ENCODE measurements at places on chromosomes 7 and 10.

DNA sequence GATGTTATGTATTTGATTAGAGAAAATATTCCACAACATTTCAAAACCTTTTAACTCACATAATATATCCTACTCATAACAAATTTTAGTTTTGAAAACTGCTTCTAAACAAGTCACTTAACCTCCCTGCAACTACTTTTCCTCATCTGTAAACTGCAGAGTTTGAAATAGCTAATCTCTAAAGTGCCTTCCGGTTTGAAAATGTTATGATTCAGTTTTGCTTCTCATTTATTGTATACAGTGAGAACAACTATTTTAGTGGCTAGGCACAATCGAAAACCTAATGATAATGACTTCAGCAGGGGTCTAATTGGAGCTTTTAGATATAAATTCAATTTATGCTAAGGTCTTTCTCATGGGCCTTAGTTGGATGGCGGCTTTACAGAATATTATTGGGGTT is 30.7 kb upstream of the TEX47 start:
- DNase-seq, result no peak

DNA sequence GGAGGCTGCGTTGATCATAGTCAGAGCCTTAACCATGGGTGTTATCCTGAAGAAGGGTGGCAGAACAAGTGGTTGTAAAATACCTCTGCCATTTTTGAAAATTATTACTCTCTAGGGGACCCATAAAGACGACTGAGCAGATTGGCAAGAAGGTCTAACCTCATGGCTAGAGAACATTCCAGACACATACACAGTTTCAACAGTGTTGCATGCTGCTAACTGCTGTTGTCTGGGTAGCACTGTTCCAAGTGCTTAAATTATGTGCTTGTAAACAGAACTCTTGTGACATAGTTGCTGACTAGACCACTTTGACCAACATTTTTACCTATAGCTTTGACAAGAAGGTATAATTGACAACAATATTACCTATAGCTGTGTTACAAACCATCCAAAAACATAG is 46.1 kb upstream of the FOXP2 start:
- no peak for DNase-seq

GRCh38 chr10:44193166-44193565 is 191.7 kb downstream of the CXCL12 start:
- no peak for DNase-seq

DNA sequence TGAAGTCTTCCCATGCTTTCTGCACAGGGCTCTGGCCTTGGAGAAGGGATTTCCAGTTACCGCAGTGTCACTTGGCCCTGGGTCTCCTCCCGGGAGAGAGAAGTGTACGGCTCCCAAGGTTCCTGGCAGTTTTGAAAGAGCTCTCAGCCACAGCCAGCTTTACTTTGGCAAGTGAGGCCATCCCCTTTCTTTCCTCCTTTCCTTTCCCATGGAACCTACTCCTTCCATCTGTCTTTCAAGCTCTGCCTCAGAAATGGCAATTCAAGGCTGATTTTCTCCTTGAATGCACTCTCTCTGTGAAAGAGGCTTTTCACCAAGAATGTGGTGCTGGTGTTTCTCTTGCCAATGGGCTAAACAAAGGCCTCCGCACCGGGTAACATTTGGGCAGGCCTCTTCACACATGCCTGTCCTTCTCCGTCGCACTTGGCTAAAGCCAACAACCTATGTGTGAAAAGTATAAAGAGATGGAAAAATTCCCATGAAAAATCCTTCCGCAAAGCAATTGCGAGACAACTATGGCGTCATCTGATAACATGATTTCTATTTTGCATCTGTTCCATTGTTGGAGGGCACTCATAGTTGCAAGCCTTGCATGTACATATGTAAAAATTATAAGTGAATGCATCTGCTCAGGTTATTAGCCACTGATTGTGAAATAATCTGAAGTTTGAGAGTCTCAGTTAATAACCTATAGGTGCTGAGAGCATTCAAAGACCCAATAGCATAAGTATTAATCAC is 125.4 kb downstream of the PFKFB3 start:
- DNase-seq, result no peak

DNA sequence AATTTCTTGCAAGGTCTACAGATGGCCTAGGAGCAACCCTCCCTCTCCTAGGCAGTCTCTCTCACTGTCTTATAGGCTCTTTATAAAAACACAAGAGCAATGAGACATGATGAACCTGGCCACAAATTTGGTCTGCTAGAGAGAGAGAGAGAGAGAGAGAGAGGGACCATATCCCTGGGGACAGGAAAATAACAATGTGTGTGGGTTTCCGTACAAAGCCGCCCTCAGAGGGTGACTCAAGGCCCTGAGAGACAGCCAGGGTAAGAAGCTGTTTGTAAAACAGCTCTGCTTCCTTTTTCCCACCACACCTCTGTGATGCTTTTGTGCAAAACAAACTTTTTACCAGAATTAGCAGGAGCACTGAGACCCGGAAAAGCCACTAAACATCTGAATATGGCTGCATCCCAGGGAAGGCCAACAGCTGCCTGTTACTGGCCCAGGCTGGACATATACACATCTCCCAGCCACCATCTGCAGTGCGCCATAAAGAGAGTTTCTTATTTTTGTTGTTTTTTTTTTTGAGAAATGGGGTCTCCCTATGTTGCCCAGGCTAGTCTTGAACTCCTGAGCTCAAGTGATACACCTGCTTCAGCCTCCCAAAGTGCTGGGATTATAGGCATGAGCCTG is 18.4 kb downstream of the GIMAP5 start:
- no peak for DNase-seq

Measured in thymus (tissue), 14 donors.